ENCODE measurements at places on chromosomes 11 and 22.

- DNase-seq, result peak; percentile 8
These were observed 30.7 kb downstream of the BUD13 start for GRCh38 chr11:116742104-116742503.

DNA sequence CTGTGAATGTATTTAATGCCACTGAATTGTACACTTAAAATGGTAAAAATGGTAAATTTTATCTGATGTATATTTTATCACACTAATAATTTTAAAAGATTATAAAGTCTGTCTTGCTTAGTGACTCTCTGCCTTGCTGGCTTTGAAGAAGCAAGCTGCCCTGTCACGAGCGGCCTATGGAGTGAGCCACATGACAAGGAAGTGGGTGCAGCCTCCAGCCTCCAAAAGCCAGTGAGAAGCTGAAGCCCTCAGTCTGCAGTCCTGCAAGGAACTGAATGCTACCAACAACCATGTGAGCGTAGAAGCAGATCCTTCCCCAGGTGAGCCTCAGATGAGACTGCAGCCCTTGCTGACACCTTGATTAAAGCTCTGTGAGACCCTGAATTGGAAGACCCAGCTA is 20.0 kb downstream of the C11orf24 start:
- DNase-seq, result no peak

DNA sequence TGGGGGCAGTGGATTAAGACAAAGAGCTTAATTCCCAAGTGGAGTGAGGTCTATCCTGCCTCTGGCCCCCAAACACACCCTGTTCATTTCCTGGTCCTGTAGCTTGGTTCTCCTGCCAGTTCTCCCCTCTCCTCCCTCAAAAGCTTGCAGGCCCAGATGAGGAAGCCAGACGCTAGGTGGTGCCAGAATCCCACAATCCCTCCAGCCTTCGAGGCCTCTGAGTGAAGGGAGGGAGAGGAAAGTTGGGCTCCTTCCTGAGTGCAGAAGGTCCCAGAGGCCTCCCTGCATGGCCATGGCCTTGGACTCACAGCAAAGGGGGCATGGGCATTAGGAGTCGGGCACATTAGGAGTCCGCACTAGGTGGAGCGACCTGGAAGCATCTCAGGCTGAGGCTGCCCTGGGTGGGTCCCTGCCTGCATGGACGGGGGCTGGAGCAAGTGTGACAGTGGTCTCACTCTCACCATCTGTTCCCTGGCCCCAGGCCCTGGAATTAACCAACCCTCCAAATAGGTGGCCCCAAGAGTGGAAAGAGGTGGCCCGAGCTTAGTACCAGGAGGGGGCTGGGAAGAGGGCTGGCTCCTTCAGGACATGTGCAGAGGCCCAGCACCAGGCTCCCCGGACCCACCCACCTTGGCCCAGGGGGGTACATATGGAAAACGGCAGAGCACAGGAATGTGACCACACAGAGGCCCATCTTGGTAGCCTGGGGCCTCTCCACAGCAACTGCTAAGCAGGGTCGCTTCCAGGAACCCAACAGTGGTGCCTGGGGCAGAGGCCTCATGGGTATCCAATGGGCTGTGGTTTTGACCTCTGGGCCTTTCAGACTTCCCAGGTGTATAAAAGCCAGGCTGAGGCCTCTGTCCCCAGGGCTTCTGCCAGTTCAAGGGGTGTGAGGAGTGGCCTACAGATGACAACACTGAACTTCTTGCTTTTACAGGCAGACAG is 5.2 kb downstream of the FXYD2 start:
- peak; percentile 75 for DNase-seq

- no peak for DNase-seq
These were observed 44.4 kb upstream of the TCF20 start for GRCh38 chr22:42314709-42315391.
